ENCODE measurements at places on chromosomes 13 and 19.

DNA sequence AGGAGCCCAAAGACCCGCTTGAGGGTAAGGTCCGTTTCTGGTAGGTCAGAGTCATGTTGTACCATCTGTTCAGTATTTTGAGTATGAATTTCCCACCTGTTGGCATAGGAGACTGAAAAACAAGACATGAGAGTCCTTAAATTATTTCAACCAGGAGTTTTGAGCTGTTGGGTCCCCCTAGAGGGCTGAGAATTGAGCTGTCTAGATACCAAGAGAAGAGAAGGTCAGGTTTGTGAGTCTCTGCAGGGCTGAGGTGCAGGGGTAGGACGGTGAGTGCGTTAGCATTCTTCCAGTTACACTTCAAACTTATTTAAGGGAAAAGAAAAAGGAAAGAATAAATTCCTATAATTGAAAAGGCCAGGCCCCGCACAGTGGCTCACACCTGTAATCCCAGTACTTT lies 5.0 kb downstream of the CBLC start:
- DNase-seq, result peak; percentile 33

DNA sequence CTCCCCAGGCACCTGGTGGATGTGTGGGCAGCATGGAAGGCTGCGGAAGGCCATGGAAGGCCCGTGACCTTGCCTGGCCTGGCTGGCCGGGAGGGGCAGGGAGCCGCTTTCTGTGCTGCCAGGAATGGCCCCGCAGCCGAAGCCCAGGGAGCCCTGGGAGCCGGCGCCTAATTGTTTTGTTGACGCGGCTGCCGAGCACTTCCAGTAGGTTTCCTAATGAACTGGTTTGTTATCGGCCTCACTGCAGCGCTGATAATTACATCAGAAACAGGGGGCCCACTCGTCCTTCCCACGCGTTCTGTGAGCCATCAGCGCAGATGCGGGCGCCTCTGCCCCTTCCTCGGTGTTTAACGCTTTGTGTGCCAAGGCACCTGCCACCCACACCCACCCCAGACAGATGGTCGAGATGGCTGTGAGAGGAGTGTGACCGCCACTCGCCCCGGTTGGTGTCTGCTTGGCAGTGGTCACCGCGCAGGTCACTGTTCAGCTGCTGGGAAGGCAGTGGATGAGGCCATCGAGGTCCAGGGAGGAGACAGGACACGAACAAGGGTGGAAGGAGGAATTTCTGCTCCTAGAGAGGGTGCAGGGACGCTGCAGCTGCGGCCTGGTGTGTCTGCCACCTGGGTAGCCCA lies 124.5 kb downstream of the KDM4B start:
- DNase-seq, result no peak

GRCh38 chr19:9721861-9722260 lies 46.7 kb downstream of the ZNF846 start:
- DNase-seq, result peak; percentile 17

DNA sequence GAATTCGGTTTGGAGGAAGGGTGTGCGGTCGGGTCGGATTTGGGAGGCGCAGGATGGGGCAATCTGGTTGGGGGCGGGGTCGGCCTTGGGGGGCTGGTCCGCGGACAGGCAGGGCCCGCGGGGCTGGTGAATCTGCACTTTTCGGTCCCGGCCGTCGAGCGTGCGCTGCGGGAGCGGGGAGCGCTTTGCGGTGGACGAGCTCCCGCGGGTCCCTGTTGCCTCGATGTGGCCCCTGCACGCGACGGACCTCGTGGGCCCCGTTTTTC lies 11.9 kb downstream of the PEAK3 start:
- DNase-seq, result peak; percentile 29

- DNase-seq, result peak; percentile 59
Observed at GRCh38 chr19:3061182-3062161, 823 bp downstream of the TLE5 start.

DNA sequence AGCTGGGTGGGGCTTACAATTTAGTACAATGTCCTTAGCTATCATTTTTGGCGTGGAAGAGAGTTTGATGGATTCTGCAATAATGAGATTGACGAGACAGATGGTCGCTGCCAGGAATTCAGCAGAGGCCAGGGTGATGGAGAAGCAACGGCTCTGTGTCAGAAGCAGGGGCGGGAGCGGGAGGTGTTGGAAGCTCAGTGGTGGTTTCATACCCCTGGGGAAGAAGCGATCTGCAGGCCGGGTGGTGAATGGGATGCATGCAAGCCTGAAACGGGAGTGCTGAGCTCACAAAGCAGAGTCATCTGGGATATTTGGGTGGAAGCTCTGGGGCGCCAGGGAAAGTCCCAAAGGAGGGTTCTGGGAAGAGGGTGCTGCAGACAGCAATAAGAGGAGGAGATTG lies 370.8 kb downstream of the ZNF536 start:
- no peak for DNase-seq

GRCh38 chr19:13066226-13066625 lies 36.4 kb downstream of the LYL1 start:
- no peak for DNase-seq

DNA sequence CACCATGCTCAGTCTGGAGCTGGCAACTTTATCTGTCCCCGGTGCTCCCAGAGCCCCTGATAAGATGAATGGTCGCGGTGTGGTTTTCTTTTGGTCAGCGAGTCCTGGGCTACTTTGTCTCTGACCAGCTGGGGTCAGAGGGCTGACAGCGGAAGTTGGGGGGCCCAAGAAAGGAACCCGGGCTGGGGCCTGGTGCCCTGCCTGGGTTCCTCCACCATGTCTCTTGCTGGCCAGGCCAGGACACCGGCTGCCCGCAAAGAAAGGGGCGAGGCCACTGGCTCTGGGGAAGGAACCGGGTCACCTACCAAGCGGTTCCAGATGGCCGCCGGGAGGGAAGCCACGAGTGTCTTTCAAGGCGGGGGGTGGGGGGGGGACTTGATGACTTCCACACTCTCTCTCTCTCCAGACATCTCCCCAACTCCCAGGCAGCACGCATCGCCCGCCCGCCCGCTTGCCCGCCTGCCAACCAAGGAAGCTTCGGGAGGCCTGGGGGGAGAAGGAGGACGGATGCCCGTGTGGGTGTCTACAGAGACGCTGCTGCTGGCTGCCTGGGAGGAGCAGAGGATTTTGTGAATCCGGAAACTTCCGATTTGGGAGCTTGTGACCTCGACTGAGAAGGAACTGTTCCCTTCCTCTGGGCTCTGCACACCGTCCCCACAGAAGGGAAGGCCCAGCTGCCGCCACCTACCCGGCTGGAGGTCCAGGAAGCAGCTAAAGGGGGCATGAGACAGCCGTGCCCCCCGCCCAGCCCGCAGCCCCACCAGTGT lies 1.1 kb downstream of the PIP5K1C start:
- DNase-seq, result peak; percentile 36

DNA sequence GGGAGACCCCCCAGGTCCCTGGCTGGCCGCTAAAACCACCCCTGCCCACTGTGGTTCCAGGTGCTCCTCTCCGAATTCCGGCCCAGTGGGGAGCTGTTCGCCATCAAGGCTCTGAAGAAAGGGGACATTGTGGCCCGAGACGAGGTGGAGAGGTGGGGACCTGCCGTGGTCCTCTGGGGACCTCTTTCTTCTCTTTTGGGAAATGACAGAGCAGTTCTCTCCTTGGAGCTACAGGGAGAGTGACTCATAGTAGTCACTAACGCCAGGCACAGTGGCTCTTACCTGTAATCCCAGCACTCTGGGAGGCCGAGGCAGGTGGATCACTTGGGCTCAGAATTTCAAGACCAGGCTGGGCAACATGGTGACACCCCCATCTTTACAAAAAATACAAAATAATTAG lies 7.3 kb downstream of the PTGER1 start:
- no peak for DNase-seq

DNA sequence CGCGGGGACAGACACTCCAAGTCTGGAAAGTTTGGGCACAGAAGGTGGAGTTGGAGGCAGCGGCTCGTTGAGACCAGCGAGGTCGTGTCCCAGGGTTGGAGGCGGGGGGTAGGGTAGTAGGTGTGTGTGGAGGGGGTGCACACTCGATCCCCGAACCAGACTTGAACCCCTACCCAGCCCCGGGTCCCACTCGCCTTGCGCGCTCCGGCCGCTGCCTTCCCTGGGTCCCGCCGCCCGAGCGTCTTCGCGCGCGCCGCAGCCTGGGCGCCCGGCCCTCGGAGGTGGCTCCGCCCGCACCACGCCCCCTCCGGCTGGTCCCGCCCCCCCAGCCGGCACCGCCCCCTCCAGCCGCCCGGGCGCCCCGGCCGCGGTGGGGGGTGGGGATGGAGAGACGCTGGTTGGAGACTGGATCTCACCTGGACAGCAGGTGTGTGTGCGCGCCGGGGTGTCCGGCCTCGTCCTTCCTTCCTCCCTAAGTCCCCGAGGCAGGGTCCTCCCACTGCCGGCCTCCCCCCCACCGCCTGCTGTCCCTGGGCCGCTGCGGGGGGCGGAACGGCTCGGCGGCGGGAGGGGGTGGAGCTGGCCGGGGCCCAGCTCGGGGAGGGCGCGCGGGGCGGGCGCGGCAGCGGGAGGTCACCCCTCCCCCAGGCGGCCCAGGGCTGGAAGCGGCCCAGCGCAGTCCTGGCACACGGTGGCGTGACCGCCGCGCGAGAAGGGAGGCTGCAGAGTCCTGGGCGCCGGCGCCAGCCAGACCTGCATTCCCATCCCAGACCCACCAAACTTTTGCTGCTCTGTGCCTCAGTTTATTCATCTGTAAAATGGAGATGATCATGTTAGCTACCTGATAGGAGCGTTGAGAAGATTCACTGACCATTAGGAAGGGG lies at the start of gene KANK2:
TSS of gene KANK2 (minus strand) at position 255 of the 884 bp plus-strand sequence. CDS start 3,034 bp downstream, outside the sequence.
- DNase-seq, result peak; percentile 76

GRCh38 chr13:105990256-105990958 lies 545.1 kb downstream of the EFNB2 start:
- no peak for DNase-seq

- no peak for DNase-seq
Observed at GRCh38 chr19:7395360-7396066, 46.8 kb downstream of the ARHGEF18 start.

All from NAMALWA (cell line).